CD4-positive, alpha-beta T cell (primary cell): ENCODE measurements at places on chromosomes 5 and 9.

- no peak for DNase-seq
Observed at GRCh38 chr5:109388407-109388806, 21.4 kb downstream of the PJA2 start.

DNA sequence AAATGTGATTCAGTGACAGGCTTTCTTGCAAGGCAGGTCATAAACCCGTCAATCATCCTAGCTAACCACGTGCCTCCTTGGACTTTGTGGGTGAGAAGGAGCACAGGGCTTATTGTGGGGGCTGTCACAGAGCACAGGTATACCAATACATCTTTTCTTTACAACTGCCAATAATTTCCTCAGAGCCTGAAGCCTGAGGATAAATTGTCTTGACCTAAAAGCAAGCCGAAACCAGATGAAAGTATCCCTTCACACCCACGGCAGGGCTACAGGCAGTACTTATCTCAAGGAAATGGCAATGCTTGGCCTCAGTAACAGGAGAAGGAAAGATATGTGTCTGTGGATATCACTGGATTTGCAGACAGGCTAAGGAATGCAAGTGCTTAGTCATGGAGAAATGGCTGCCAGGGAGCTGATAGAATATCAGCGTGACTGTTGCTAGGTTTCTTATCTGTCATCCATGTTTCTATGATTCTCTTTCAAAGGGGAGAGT is 90.3 kb upstream of the ZNF366 start:
- DNase-seq = no peak

GRCh38 chr5:40521108-40521785 is 158.5 kb upstream of the PTGER4 start:
- DNase-seq = no peak

DNA sequence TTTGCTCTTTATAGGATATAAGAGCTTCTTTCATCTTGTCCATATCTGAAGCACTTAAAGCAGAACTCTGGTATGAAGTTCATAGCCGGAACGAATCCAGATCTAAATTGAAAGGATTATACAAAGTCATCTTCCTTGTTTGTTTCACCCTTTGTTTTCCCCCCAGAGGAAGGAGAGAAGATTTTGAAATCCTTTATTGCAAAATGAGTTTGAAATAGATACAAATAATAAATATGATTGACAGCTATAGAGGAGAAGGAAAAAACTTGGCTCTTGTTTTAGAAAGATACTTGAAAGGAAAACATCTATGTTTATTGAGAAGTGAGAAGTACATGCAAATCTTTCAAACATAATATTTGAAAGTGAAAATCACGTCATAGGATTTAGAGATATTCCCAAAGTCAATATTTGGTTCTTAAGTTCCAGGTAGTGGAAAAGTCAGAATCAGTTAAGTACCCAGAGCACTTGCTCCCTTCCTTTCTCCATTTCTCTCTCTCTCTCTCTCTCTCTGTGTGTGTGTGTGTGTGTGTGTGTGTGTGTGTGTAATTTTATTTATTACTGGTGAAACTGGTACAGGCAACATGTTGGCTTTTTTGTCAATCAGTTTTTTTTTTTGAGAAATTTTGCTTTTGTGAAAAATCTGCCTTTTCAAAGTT is 27.2 kb downstream of the PAM start:
- DNase-seq = no peak

DNA sequence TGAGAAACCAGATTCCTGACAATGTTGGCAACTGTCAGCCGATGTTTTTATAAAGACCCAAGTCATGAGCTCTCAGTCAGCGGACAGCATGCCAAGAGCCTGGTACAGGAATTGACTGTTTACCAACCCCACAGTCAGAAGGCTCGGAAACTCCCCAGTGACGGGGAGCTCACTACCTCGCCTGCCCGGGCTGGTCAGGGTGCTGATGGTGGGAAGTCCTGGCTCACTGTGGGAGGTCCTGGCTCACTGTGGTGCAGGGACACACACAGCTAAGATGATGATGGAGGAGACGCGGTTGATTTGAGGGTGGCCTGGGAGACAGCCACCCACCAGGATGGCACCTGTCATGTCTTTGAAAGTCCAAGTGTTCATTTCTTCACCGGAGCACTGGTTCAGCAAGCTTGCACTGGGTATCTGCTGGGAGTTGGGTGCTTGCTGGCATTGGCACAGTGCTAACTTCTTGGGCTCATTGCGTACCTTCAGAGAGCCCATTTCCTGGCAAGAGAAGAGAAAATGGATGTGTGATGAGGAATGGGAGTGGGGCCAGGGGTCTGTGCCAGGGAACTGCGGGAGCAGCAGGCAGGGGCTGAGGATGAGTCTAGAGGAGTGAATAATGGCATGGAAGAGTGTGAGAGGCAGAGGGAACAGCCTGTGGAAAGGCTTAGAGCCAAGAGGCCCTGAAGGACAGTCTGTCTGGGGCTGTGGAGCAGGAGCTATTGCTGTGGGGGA is 15.3 kb downstream of the ASS1 start:
- DNase-seq = no peak
